Stimulated activated CD4-positive, alpha-beta T cell treated with anti-CD3 and anti-CD28 coated beads, Interleukin-12 subunit alpha, Interleukin-12 subunit beta, amount 100 ng/mL, for 24 hours (primary cell): ENCODE measurements at places on chromosomes 4 and X.

DNA sequence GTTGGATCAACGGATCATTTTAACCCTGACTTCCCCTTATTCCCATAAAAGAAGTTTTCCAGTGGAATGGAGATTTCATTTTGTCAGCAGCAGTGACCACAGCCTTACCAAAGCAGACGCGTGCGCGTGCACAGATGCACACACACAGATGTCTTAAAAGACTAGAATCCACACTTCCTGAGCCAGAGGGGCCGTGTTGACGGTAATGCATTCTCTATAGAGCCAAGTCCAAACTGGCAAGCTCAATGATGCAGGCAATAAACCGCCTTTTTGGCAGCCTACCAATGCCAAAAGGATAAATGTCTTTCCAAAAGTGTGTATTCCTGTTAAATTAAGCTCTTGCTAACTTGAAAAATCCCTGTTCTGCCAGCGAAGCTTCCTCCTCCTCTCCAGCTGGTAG, 18.8 kb upstream of the CLDN34 start:
- no peak for DNase-seq

- no peak for DNase-seq
These were observed 254.5 kb downstream of the SOX3 start for GRCh38 chrX:140250391-140250790.

- no peak for DNase-seq
These were observed 514.0 kb upstream of the DIAPH2 start for GRCh38 chrX:96170626-96171025.

- DNase-seq, result no peak
These were observed 9.2 kb downstream of the NDUFA1 start for GRCh38 chrX:119880552-119881437.

DNA sequence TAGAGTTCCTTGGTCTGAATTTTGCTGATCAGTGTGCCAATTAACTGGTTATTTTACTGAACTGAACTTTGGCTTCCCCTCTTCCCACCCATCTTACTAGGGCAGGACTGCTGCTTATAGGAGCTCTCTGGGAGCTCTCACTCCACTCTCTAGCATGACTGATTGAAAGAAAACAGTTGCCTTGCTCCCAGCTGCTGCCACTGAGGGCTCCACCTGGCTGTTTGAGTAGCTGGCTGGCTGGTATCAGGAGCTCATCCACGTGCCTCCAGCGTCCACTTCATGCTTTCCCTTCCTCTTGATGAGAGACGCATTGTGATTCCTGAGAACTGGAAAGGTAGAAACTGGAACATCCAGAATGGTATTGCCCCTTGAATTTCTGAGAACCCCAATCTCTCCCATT, 73.0 kb upstream of the KLHL13 start:
- DNase-seq, result no peak

DNA sequence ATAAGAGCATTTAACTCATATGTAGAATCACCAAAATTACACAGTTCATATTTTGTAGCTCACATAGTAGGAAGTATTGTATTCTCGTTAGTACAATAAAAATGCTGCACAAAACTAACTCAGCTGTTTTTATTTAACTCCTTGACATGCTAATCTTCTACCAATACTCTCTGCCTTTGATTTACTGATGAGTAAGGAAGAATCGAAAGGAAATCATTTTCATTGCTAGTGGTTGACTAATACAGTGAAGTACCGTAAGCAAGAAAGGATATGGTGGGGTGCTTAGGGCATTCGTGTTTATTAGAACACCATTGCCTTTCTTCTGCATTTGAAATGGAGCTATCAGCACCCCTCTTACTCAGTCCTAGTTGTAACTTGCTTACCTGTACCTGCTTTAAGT, 1239.1 kb upstream of the TENM3 start:
- no peak for DNase-seq

DNA sequence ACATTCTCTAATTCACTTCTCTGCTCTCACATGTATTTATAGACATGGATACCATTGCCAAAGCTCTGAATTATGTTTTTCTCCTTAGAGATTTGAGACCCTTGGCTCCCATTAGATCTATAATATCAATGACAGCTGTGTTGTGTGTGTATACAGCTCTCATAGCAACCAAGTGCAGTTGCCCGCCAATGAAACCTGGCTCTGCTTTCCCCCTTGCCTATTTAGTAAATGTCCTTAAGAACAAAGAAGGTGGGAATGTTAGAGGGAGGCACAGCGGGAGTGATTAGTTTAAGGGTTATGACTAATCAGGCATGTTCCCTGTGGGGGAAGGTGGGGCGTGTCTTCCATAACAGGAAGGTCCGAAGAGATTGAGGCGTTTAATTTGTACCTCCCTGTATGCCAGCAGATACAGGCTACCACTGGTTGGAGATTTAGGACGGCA, 100.5 kb upstream of the TBC1D9 start:
- DNase-seq, result no peak

GRCh38 chr4:145153904-145154298, 26.5 kb downstream of the OTUD4 start:
- DNase-seq, result no peak
